ENCODE measurements at places on chromosomes 13 and 19. TPM values are rescaled to one million over a fixed set of nuclear protein-coding genes. Genes with fewer than 3 reads are reported as not detected.

CEACAM6 gene
- total RNA-seq: 61.6 TPM

KLK12 gene
- 0.78 TPM for total RNA-seq

GRCh38 chr19:27733551-27734266, 1479.2 kb downstream of the UQCRFS1 start:
- DNase-seq: no peak

GRCh38 chr19:10070730-10071446, 15.2 kb upstream of the SHFL start:
- no peak for DNase-seq

GRCh38 chr19:3178377-3178972, at the start of gene S1PR4:
Gene S1PR4 (plus strand): TSS chr19:3178769. CDS start chr19:3178793, 24 bp downstream.
- no peak for DNase-seq

GRCh38 chr13:70568571-70568970, 460.3 kb upstream of the KLHL1 start:
- no peak for DNase-seq

DNA sequence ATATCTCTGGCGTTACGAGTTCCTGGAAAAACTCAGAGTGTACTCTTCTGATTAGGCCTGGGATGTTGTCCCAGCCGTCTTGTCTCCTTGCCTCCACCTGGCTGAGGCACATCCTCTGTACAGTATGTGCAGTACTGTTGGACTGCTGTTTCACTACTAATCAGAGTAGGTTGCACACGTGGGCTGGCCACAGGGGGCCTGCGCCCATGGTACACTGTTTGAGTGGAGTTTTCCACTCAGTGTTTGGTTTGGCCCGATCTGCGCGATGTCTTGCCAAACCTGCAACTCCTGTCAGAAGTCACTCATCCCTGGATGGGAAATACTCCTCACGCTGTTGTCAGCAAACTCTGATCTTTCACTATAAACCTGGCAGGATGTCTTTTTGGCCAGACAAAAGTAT, 189.6 kb upstream of the CSNK1A1L start:
- no peak for DNase-seq

- DNase-seq: no peak
Observed at GRCh38 chr13:52868190-52868589, 19.8 kb upstream of the PCDH8 start.

DNA sequence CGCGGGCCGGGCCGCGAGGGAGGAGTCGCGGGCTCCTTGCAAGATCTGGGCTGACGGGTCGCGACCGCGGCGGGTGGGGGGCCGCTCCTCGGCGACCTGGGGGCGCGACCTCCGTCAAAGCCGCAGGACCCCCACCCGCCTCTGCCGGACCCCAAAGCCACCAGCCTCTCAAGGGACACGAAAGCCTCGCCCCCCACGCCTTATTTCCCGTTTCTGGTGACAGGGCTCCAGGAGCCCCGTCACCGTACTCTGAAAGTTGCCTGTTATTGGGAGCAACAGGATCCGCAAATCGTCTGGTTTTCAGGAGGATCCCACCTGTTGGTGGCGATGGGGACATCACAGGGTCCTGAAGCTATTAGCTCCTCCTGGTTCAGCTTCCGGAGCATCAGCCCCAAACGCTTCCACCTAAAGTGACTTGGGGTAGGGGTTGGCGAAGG, 530 bp downstream of the MAU2 start:
- DNase-seq: no peak

GRCh38 chr13:34617473-34618083, 324.5 kb upstream of the NBEA start:
- DNase-seq: no peak

GRCh38 chr13:49046519-49046918, 70.8 kb downstream of the FNDC3A start:
- no peak for DNase-seq

DNA sequence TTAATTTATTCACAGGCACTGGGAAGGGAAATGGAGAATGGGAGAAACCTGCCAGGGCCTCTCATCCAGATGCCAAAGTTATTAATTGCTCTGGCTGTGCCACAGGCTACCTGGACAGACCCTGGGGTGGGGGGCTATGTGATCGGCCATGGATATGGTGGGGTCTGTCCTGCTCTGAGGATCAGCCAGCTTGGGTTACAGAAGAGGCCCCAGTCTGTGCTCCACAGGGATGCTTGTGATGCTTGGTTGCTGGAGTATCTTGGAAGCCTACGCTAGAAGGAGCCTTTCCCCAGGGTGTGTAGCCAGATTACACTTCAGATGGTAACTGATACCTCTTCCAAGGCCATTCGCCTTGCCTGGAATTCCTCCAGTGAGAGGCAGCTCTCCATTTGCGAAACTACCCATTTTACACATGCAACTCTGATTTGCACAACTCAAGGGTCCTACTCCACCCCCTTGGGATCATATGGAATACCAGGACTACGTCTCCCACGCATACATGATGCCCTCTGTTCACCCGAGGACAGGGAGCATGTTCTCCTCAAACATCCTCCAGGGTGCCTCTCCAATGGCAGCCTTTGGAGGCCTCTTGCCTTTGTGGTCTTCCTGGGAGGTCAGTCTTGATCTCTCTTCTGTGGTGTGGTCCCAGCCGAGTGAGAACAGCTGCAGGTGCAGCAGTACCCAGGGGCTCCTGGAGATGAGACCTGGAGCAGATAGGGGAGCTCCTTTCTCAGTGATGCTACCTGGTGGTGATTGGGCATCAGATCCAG, 186.6 kb upstream of the TSHZ3 start:
- no peak for DNase-seq

Measured in mucosa of gallbladder (tissue), 1 donor.